GM12891 (cell line): ENCODE measurements at places on chromosomes 7 and 10.
A peak's percentile ranks its signal among the peaks of the same experiment; 100 is the strongest.

GRCh38 chr7:22990588-22990949 is 23.4 kb downstream of the HYCC1 start:
- DNase-seq: no peak

GRCh38 chr7:80288175-80289122 is 153.8 kb downstream of the GNAI1 start:
- no peak for DNase-seq

DNA sequence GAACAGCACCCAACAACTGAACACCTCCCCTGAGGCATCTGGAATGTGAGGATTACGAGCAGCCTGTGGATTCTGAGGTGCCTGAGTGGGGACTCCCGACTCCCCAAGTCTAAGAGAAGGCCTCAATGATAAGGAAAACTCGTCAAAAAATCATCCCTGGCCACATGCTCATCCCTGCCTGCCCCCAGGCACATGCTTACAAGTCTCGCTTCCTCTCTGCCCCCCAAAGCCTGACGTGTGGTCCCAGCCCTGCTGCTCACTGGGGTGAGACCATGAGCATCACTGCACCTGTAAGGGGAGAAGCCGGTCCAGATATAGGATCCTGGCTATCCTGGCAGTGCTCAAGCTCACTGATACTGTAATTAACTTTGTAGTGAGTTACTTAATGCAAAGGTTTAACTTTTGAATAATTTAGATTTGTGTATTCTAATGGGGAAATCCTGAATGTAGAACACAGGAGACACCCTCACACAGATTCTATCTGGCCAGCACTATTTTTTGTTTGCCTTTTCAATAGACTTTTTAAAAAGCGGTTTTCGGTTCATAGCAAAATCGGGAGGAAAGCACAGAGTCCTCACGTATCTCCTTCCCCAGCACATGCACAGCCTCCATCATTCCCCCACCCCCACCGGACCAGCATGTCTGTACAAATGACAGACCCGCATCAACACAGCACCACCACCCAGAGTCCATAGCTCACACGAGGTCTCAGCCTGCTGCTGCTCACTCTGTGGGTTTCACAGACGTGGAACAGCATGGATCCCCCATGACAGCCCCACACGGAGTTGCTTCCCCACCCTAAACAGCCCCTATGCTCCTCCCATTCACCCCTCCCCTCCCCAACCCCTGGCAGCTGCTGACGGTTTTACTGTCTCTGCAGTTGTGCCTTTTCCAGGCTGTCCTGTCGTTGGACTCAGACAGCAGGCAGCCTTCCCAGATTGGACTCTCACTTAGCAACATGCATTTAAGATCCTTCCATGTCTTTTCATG is 167.9 kb downstream of the DIP2C start:
- no peak for DNase-seq

- no peak for DNase-seq
Measured at GRCh38 chr7:130909161-130909836, 175.3 kb upstream of the KLF14 start.

- DNase-seq: no peak
Measured at GRCh38 chr7:69786730-69787395, 188.6 kb downstream of the AUTS2 start.

DNA sequence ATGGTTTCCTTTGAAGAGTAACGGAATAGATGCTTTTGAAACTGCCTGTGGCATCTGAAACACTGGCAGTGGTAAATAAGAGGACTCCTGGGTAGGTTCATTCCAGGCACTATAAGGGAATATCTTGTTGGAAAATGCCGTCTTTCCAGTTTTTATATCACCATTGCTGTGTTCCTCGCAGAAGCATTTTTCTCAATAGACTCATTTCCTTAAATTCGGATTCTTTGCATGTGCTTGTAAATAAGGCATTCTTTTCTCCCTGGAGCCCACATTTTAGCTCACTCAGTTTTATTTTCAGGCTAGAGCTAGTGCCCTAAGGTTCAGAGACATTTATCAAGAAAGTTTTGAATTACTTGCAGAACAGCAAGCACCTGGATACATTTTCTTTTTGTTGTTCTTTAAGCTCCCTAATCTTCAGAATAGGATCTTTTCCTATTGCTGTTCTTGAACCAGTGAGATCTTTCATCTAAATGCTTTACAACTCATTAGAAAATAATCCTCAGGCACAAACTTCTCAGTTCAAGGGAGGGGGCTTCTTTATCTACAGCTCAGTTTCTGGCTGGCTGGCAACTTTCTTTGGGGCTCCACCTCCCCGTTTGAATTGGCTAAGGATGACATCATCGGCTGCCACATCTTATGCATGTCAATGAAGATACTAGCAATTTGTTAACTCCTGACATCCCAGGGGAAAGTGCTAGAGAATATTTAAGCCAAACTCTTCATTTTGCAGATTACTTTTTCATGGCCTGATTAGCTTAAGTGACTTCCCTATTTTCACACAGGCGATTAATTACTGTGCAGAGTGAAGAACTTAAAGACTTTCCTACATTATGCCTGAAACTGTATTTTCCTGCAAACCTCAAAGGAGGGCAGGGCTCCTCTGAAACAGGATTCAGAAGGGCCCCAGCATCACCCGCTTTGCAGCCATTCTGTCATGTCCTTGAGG is 133.7 kb upstream of the RSU1 start:
- no peak for DNase-seq

GRCh38 chr10:15814565-15814964 is 45.7 kb downstream of the MINDY3 start:
- DNase-seq: no peak

GRCh38 chr10:80538481-80539185 is 931 bp downstream of the SH2D4B start:
- DNase-seq: no peak

DNA sequence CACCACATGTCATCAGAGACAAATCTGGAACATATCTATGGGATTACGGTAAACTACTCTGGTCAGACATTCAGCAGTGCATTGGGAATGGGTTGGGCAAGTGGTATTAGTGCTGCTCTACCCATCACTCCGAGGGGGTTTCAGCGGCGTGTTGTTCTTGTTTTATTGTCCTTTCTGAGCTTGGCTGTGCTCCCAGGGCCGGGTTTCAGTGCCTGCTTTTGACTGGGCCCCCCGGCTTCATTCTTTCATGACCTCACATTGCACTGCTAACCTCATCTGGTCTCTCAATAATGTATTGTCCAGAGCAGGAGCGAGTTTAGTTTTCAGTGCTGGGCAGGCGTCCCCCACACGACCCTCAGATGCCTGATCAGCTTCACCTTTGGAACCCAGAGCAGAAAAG is 364.6 kb downstream of the PAXIP1 start:
- no peak for DNase-seq

- peak; percentile 57 for DNase-seq
Measured at GRCh38 chr7:34320926-34321661, 336.9 kb upstream of the NPSR1 start.
